ENCODE measurements at places on chromosomes 13 and 19. TPM values are rescaled to one million over a fixed set of nuclear protein-coding genes. Genes with fewer than 3 reads are reported as not detected.

The ZNF737 gene
- total RNA-seq = 7.8 TPM

The C1QTNF9B gene
- not detected for total RNA-seq

The KLK7 gene
- total RNA-seq = not detected

The SHISA7 gene
- not detected for total RNA-seq

The LACC1 gene
- total RNA-seq = 5.8 TPM

The VSTM1 gene
- total RNA-seq = not detected

The FCER2 gene
- not detected for total RNA-seq

Data from dermis microvascular lymphatic vessel endothelial cell (primary cell).